ENCODE measurements at places on chromosomes 7 and 10. TPM values are rescaled to one million over a fixed set of nuclear protein-coding genes. Genes with fewer than 3 reads are reported as not detected.

Gene AOAH
- 0.31 TPM for total RNA-seq

Gene SORCS1
- not detected for total RNA-seq

DNA sequence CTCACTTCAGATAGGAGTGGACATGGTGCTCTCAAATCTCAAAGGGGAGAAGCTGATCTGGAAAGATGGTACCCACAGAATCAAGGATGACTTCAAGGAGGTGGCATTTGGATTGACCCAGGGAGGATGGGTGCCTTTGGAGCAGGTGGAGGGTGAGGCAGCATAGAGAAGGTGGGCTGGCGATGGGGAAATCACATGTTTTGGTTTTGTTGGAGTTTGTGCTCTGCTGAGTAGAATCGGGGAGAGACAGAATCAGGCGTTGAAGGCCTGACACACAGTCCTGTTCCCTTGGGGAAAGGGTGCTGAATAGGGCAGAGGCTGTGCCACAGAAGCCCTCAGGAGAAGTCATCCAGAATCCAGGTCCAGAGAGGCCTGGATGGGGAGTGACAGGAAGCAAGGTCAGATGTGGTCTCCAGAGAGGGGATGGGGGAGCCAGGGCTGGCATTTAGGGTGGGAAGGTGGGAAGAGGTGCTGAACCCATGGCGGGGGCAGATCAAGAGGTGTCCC is 291.1 kb downstream of the GLRX3 start:
- no peak for DNase-seq

DNA sequence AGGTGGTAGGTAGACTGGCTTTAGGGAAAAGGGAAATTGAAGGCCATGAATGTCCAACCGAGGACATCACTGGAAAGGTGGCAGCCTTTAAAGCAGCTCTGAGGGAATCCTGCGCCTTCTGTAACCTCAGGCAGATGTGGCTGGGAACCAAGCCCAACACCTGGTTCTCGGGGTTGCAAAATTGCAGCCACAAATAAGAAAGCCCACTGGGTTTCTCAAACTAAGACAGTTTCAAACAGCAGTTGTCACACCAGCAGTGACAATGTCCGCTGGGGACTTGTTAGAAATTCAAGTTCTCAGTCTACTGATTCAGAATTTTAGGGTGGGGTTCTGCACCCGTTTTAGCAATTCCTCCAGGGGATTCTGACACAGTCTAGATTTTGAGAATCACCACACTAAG is 42.7 kb upstream of the STEAP1B start:
- DNase-seq, result no peak

DNA sequence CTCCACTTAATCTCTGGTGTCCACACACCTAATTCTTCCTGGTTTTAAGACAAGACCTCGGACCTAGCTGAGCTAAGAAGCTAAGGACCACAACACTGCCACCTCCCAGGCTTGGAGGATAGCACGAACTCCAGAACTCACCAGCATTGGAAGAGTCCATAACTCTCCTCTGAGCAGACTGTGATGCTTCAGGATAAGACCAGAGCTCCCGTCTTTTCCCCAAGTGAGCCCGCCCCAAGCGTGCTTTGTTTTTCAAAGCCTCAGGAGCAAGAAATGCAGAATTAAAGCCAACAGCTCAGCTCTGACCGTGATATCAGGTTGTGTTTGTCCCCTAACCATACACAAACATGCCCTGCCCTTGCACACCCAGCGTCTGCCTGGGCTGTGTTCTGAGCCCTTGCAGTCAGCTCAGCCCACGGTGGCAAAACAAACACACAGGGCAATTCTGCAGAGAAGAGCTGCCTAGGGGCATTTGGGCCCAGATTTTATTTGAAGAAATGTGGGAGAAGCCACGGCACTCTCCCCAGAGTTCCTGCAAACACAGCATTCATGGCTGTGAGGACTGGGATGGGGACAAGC is 145.4 kb downstream of the WDR11 start:
- DNase-seq, result no peak

DNA sequence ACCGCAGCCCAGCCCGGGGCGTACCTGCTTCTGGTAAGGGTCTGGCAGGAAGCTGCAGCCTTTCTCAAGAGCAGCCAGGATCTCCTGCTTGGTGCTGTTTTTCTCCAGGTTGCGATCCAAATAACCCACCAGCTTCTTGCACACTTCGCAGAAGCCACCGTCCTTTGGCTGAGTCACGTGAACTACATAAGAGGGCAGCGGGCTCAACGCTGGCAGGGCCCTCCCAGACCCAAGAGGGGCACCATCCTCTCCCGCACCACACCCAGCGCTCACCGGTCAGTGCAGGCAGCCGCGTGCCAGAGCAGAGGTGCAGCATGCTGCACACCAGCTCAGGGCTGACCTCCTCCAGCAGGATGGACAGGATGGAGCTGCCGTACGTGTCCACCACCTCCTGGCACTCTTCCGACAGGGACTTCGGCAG is 31.6 kb downstream of the PSAP start:
- no peak for DNase-seq
